ENCODE measurements at places on chromosomes 3 and 15.

- no peak for DNase-seq
Observed at GRCh38 chr3:168844894-168845482, 749.3 kb upstream of the GOLIM4 start.

- no peak for DNase-seq
Observed at GRCh38 chr15:81548365-81549130, 174.5 kb upstream of the TMC3 start.

- DNase-seq, result no peak
Observed at GRCh38 chr15:42832576-42832975, 88.0 kb downstream of the TTBK2 start.

DNA sequence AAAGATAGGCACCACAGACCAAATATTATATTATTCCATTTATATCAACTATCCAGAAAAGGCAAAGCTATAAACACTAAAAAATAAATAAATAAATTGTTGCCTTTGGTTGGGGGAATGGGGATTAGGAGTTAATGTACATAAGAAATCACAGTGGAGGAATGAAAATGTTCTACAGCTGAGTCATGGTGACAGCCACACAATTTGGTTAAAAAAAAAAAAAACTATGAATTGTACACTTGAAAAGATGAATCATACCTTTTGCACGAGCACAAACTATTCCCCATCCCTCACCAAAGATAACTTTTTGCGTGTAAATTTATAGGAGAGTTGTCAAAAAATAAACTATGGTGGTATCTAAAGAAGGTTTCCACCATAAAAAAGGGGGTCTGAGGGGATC is 103.2 kb downstream of the TBC1D5 start:
- no peak for DNase-seq

GRCh38 chr3:102511168-102511567 is 76.4 kb downstream of the ZPLD1 start:
- no peak for DNase-seq

DNA sequence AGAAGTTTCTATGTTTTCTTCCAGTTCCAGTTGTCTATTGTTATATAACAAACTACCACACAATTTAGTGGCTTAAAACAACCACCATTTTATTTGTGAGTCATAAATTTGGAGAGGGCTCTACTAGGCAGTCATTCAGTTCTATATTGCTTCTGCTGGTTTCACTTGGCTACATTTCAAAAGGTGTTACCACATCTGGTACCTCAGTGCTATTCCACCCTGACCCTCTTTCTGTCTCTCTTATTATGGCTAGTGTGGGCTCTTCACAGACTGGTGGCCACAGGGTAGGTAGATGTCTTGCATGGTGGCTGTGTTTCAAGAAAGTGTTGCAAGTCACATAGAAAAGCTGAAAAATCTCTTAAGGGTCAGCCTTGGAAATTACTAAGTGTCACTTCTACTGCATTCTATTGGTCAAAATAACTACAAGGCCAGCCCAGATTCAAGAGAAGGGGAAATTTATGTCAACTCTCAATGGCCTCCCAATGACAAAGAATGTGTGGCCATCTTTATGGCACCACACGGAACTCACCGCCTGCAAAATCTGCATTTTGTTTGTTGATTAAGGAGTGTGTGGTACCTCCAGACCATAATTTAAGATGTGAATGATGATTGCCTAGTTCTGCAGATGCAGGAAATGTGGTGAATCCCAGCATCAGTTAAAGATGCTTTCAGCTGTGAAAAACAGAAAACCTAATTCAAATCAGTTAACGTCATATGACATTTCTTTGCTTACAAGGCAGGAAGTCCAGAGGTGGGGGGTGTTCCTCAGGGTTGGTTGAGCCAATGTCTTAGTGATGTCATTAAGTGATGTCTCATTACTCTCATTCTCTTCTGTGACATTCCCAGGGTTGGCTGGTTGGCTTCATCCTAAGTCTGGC is 105.8 kb upstream of the RASGRP1 start:
- no peak for DNase-seq

GRCh38 chr15:88900309-88900981 is 5.1 kb upstream of the HAPLN3 start:
- DNase-seq, result peak; percentile 72

GRCh38 chr3:153354641-153355040 is 192.6 kb downstream of the RAP2B start:
- DNase-seq, result no peak

DNA sequence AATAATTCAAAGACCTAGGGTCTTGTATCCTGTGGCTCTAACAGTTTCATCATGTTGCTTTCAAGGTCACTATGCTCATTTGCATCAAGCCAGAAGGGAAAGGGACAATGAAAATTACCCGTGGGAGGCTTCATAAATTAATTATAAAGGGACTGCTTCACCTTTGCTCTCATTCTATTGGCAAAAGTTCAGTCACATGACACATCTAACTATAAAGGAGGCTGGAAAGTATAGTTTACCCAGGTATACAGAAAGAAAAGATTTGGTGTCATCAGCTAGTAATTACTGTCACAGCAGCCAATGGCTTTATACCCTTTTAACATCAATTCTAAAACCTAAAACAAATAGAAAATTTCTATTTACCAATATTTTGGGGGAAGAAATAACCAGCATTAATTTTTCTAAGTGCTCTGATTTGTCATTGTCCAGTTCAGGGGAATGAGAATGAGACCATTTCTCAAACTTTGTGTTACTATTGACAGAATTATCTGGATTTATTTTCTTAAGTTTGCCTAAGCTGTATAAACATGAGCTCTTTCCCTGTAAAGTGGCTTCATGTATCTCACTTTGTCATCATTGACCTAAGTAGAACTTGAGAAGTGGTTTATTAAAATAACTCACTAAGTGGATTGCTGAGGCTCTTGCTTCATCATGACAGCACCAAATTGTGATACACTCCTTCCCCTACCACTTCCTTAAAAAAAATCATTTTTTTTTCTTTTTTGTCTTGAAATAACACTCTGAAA is 257.7 kb upstream of the PEX5L start:
- DNase-seq, result no peak

- DNase-seq, result peak; percentile 58
Observed at GRCh38 chr3:9690451-9691450, 12.9 kb upstream of the CPNE9 start.

- DNase-seq, result no peak
Observed at GRCh38 chr15:65328506-65329287, 24.2 kb downstream of the RNU5B-1 start.

GRCh38 chr15:31080591-31081014 is 20.9 kb downstream of the TRPM1 start:
- peak; percentile 65 for DNase-seq

DNA sequence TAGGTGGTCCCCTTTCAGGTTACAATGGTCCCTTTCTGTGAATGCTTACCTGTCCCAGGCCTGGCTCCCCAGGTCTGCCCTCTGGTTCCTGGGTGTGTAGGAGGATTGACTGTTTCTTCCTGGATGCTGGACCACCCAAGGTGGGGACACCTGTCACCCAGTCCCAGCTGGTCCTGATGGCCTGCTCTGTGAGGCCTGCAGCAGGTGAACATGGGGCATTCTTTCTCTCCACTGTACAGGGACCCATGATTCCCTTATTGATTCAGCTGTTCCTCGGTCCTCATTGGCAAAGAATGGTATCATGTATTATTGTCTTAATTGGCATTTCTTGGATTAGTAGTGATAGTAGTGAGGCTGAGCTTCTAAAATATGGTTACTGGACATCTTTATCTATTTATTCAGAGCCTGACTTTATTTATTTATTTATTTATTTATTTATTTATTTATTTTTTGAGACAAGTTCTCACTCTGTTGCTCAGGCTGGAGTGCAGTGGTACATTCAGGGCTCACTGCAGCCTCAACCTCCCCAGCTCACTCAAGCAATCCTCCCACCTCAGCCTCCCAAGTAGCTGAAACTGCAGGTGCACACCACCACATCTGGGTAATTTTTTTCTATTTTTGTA is 8.8 kb upstream of the DNAJA4 start:
- no peak for DNase-seq

- DNase-seq, result no peak
Observed at GRCh38 chr15:25939122-25939521, 76.0 kb upstream of the ATP10A start.

DNA sequence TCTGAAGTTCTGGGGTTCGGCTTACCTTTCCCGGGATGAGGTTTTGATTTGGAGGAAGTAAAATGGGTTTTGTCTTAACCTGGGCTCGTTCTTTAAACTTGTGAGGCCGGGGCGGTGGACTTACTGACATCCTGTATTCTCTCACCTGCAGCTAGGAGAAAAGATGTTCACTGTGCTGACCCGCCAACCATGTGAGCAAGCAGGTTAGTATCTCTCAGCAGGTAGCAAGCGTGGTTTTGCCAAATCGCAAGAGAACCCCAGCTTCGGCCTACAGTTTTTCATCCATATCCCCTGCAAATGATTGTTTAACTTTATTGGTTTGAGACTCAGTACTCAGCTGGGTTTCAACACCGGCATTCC is 891 bp downstream of the ENTPD3 start:
- DNase-seq, result no peak

- DNase-seq, result no peak
Observed at GRCh38 chr3:73010158-73010557, 13.5 kb downstream of the PPP4R2 start.

- DNase-seq, result no peak
Observed at GRCh38 chr3:123157209-123157597, 44.5 kb upstream of the SEC22A start.

- DNase-seq, result no peak
Observed at GRCh38 chr3:12178091-12178820, 19.5 kb upstream of the TIMP4 start.

- no peak for DNase-seq
Observed at GRCh38 chr15:43878446-43878845, 51.6 kb downstream of the WDR76 start.

DNA sequence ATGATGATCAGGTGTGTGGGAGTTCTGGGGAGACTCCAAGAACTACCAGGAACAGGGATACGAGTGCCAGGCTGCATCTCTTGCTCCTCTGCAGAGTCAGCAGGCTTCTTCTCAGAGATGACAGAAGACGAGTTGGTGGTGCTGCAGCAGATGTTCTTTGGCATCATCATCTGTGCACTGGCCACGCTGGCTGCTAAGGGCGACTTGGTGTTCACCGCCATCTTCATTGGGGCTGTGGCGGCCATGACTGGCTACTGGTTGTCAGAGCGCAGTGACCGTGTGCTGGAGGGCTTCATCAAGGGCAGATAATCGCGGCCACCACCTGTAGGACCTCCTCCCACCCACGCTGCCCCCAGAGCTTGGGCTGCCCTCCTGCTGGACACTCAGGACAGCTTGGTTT is 7.9 kb downstream of the PRRT3 start:
- no peak for DNase-seq

DNA sequence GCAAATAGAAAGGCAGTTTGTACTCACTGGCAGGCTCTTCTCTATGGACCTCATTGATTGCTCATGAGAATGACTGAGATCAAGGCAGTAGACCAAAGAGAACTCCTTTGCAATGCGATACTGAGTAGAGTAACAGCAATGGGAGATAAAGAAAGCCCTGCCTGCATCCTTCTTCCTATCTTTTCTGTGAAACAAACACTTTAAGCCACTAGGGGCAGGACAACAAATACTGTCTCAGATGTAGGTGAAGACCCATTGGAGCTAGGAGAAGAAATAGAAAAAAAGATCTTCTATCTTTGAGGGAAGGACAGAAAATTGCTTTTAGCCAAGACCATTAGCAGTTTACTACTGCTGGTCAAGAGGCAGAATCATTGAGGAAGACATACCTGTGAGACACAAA is 117.6 kb upstream of the IGSF10 start:
- no peak for DNase-seq

DNA sequence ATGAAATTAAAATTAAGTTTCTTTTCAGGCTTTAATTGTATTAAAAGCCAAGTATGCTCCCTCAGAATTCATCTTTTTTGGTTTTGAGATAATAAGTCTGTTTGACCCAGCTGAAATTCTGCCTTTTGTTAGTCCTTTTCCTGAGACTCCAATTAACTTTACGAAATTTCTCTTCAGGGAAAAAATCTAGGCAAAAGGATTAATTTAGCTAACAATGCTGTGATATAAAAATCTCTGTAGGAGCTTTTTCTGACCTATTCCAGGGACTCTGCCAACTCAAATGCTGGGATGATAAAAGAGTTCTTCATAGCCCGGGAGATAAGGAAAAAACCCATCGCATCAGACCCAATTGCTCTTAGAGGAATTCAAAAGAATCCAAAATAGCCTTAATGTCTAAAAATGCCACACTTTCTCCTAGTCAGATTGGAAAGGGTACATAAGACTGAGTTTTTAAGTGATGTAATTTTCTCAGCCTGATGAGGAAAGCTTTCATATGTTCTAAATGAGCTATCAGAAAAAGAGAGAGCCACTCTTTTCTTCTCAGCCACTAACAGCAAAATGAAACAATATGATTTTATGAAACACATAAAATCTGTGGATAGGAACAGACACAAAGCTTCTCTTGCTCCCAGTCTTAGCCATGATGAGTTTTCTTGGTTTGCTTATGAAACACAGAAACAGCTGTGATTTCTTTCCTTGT is 405.1 kb downstream of the ROBO1 start:
- DNase-seq, result no peak

GRCh38 chr3:169764312-169764881 is 463 bp downstream of the TERC start:
- no peak for DNase-seq

DNA sequence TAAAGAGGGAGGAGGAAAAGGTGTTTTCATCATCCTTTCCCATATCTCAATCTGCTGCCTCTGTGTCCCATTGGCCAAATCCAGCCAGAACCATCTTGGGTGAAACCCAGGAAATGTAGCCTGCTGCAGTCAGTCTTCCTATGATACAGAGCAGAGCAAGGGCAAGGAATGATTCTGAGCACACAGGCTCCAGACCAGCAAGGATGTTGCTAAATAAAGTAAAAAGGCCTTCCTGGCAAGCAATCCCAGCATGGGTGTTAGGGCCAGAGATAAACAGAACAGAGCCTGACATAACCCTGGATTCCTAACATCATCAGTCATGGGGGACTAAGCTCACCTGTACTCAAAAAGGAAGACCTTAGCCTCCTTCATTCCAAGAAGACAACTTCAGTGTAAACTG is 90.7 kb upstream of the AGTR1 start:
- DNase-seq, result no peak

DNA sequence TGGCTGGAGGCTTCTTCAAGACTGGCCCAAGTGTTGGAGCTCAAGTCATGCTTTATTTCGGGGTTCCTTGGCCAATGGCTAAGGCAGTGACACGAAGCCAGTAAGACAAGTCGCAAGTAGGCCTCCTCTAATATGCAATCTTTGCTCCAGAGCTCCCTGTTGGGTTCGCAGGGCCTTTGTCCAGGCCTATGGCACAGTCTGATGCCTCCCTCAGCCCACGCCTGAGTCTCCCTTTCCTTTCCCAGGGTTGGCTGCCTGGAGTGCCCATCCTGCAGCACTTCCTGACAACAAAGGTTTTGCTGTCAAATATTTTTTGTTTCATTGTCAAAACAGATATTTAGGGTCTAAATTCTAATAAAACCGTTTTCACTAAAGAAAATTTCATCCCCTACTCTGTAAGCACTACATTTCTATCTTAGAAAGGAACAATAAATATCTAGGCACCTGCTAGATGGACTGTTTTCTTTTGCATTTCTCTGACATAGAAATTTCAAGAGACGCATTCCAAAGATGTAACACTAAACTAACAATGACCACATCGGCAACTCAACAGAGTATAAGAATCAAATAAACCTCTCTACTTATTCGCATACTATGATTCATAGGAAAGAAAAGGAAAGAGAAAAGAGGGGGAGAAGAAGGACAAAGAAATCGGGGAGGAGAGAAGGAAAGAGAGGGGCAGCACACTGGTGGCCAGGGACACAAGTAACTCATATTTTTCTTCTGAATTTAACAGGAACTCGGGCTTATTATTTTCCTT is 393.1 kb upstream of the ATP11B start:
- DNase-seq, result no peak

GRCh38 chr3:195085356-195086130 is 185.4 kb downstream of the XXYLT1 start:
- DNase-seq, result no peak

Measured in retinal pigment epithelial cell (primary cell).